CD8-positive, alpha-beta T cell (primary cell): ENCODE measurements at places on chromosomes 7 and 10.

DNA sequence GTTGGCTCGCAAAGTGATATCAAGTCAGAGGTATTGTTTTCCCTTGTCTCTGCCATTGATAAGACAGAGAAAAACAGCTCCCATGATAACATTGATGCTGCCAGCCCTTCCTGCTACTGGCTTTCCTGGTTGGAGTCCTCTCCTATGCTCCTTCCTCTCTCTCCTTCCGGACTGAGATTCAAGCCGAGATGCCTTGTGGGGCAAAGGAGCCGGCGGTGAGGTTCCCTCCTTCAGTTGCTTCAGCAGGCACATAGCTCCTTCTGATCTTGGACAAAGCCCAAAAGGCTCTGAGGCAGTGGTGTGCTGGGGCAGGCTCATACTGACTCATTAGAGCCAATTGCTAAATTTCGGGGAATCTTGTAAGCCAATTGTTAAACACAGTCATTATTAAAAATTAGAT, 8.8 kb upstream of the ZCCHC24 start:
- DNase-seq, result no peak

DNA sequence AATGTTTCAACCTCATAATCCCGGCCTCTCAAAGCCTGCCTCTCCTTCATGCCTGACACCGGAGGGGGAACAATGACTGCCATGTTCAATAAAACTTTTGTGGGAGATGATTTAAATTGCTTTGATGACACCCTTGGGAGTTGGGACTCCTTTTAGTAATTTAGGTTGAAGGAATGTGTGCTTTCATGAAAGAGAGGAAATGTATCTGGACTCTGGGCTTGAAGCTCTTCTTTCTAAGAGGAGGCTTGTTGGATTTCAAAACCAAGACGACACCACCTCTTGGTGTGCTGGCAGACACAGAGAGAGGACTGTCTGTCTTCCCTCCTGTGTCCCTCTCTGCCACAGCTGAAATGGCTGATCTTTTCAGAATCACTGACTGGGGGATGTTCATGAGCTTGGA, 168.1 kb downstream of the GALNT17 start:
- no peak for DNase-seq

GRCh38 chr10:75379212-75379724, 22.3 kb downstream of the ZNF503 start:
- DNase-seq, result no peak

GRCh38 chr7:47303014-47303694, 278.8 kb downstream of the TNS3 start:
- DNase-seq, result no peak

GRCh38 chr7:64873155-64873500, 29.9 kb upstream of the ZNF273 start:
- DNase-seq, result no peak

DNA sequence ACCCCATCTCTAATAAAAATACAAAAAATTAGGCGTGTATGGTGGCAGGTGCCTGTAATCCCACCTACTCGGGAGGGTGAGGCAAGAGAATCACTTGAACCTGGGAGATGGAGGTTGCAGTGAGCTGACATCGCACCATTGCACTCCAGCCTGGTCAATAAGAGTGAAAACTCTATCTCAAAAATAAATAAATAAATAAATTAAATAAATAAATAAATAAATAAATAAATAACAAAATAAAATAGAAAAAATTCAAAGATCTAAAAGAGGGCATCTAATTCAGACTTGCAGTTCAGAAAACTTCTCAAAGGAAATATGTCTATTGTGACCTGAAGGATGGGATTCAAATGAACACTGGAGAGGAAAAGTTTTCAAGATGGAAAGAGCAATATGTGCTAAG, 1085.1 kb downstream of the SORCS3 start:
- DNase-seq, result no peak

DNA sequence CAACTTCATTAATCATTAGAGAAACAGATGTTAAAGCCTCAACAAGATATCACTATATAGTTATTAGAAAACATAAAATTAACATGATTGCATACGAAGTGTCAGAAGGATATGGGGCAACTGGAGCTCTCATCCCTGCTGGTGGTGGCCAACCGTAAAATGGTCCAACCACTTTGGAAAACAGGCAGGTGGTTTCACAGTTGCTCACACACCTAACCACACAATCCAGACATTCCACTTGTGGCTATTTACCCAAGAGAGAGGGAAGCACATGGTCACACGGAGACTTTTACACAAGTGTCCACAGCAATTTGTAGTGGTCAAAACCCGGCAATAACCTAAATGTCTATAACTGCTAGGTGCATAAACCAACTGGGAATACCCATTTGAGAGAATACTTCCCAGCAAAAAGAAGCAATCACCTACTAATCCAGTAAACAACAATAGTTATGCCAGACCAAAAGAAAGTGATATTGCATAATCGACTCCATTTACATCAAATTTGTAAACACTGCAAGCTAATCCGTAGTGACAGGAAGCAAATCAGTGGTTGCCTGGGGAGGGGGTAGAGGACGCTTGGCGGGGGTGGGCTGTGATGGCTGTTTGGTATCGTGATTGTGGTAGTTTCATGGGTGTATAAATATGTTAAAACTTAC, 91.8 kb downstream of the LARP4B start:
- no peak for DNase-seq

- DNase-seq, result no peak
These were observed 289.4 kb downstream of the DNAJB6 start for GRCh38 chr7:157625973-157626742.

DNA sequence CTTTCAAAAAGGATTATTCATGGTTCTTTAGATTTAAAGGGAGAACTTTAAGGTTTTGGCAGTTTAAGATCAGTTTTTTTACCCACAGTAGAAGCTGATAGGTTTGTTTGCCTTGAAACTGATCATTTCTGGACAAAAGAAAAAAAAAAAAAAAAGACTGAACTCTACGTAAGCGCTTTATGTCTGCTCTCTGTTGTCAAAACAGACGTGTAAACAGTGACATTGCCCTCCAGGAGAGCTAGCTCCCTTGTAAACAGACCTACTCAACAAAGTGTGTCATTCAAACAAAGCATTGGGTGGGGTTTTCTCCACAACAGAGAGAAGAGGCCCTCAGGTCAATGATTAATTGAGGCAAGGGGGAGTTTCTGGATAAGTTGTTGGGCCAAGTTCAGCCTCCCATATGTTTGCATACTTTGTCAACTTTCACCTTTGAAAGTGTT, 568.1 kb upstream of the LRRN3 start:
- no peak for DNase-seq
